Activated B cell treated with CpG ODN at 0.5 μM for 24 hours (primary cell): ENCODE measurements at places on chromosomes 6 and 20.

DNA sequence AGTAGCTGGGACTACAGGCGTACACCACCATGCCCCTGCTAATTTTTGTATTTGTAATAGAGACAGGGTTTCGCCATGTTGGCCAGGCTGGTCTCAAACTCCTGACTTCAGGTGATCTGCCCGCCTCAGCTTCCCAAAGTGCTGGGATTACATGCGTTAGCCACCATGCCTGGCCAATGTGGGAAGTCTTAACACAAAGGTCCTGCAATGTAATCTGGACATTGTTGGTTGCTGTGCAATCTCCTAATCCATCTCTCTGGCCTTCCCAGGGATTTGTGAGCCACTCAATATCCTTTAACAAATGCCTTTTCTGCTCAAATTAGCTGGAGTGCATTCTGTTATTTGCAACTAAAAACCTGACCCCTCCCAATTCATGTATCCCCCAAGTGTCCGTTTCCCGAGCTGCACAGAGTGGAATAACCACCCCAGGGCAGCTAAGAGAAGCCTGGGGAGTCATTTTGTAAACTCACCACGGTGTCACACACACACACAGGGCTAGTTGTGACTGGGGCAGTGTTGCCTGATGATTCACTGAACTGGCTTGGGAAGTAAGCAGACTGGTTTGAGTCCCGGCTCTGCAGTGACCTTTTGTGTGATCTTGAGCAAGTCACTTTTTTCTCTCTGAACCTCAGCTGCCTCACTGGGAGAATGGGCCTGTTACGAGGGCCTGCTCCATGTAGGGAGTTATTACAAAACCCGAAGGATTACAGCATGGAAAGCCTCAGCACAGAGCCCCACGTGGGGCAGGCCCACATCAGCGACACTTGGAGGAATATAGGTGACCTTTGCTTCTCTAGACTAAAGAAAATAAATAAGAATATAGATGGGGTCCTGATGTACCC, 152.3 kb downstream of the ZMYND8 start:
- no peak for DNase-seq
- H3K4me1 ChIP-seq: peaks cover 6% of the 10 kb centered on the region
- no peaks in the 10 kb centered on the region for H3K27me3 ChIP-seq

DNA sequence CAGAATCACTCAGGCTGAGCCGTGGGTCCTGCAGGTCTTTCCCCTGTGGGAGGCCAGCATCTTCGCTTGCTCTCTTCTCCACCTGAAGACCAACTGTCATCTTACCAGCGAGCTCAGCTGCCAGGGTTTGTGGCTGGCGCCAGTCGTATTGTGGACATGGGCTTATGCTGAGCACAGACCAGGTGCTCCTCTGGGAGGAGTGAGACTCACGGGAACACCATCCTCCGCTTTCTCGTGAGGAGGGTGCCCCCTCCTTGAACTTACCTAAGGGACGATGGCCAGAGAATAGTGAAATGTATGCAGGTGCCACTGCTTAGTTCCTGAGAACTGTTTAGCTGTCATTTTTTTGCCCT, 17.1 kb downstream of the WRNIP1 start:
- H3K36me3 ChIP-seq: peaks cover 86% of the 10 kb centered on the region
- no peak overlapping the region for H3K4me3 ChIP-seq
- H3K27me3 ChIP-seq: no peaks in the 10 kb centered on the region
- H3K4me1 ChIP-seq: peaks cover 2% of the 10 kb centered on the region

DNA sequence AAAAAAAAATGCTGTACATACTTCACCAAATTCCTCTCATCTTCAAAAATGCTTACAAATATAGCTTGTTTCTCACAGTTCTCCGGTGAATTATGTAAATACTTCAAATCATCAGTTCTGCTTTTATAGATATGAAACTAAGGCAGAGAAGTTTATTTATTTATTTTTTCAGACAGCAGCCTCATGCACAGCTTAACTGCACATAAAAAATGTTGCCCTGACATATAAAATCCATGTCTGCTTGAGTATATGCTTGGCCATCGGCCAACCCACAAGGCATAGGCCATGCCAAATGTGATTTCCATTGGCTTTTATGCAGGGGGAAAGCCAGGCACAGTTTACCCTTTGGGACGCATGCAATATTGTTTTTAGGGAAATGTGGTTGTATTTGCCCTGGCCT, 57.3 kb upstream of the PHACTR2 start:
- H3K27ac ChIP-seq: no peak overlapping the region
- no peaks in the 10 kb centered on the region for H3K36me3 ChIP-seq
- no peak overlapping the region for H3K4me3 ChIP-seq

DNA sequence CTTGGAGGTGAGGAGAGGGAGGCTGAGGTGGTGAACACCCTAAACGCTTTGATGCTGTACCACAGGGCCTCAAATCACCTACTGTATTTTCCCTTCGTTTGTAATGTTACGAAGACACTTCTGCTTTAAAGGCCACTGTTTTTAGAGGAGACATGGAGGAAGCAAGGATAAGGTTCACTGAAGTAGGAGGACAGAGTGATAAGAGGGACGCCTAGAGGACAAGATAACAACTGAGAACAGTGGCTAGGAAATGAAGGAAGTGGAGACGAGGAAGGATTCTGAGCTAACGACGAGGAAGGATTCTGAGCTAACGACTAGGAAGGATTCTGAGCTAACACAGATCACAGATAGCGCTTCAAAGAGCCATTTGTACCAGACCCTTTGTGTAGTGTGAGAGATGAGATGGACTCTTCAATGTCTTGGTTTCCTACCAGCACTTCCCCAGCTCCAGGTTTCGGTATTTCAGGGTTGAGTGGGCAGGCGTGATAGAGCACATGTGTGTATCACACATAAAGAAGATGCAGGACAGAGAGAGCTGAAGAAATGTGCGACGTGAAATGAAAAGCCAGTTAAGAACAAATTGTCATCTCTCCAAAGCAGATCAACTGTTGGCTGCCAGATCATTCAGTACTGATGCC, 7.5 kb downstream of the SF3B5 start:
- H3K27me3 ChIP-seq: no peaks in the 10 kb centered on the region
- DNase-seq: no peak
- no peak overlapping the region for H3K4me3 ChIP-seq
- peaks cover 9% of the 10 kb centered on the region for H3K4me1 ChIP-seq
- H3K27ac ChIP-seq: no peak overlapping the region

DNA sequence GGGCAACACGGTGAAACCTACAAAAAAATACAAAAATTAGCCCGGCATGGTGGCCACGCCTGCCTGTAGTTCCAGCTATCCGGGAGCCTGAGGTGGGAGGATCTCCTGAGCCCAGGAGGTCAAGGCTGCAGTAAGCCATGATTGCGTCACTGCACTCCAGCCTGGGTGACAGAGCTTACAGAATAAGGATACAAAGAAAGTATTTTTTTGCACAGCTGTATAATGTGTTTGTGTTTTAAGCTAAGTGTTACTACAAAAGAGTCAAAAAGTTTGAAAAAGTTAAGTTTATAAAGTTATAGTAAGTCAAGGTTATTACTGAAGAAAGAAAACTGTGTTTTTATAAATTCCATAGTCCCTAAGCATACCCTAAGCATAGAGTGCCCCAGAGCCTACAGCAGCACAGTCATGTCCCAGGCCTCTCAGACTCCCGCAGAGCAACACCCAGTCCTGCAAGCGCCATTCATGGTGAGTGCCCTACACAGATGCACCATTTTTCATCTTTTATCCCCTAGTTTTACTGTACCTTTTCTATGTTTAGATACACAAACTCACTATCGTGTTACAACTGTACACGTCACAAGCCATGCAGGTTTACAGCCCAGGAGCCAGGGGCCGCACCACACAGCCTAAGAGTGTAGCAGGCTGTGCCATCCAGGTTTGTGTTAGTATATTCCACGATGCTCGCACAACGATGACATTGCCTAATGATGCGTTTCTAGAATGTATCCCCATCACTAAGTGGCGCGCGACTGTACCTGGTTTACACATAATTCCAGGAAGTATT, 22.4 kb downstream of the TAF4 start:
- DNase-seq: no peak
- peaks cover 5% of the 10 kb centered on the region for H3K36me3 ChIP-seq
- H3K4me1 ChIP-seq: peaks cover 31% of the 10 kb centered on the region
- H3K27me3 ChIP-seq: no peaks in the 10 kb centered on the region

DNA sequence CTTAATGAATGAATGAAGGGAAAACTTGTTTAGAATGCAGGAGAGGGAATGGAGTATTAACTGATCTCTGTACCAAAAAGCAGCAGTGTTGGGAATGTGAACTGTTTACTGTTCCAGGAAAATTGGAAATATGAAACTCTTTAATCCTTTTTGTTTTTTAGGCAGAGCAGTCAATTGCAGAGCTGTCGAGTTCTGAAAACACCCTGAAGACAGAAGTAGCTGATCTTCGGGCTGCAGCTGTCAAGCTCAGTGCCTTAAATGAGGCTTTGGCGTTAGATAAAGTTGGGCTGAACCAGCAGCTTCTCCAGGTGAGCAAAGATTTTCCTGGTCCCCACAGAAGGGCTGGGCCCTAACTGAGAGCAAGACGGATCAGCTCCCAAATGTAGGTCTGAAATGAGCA, 20.9 kb downstream of the CEP250 start:
- H3K27me3 ChIP-seq: no peaks in the 10 kb centered on the region
- peaks cover 22% of the 10 kb centered on the region for H3K4me1 ChIP-seq
- H3K27ac ChIP-seq: no peak overlapping the region

DNA sequence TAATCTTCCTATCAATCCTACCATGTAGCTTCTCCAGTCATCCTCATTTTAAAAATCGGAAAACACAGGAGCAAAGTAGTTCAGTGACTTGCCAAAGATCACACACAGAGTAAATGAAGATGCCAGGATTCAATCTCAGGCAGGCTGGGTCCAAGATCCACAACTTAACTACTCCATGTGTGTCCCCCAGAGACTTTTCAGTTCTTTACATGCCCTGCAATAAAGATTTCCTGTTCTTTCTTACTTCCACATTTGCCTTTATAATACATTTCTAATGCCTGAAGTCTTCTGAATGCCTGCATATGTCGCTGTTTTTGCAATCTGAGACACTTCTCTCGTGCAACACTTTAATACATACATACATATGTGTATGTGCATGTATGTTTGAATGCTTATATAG, 121.7 kb upstream of the MARCKS start:
- no peaks in the 10 kb centered on the region for H3K36me3 ChIP-seq
- no peak overlapping the region for H3K4me3 ChIP-seq
- no peak for DNase-seq
- H3K27me3 ChIP-seq: no peaks in the 10 kb centered on the region

GRCh38 chr20:19780261-19780660, 22.2 kb downstream of the RIN2 start:
- H3K27me3 ChIP-seq: peaks cover 6% of the 10 kb centered on the region
- peaks cover 20% of the 10 kb centered on the region for H3K4me1 ChIP-seq
- no peak for DNase-seq
- no peak overlapping the region for H3K4me3 ChIP-seq

DNA sequence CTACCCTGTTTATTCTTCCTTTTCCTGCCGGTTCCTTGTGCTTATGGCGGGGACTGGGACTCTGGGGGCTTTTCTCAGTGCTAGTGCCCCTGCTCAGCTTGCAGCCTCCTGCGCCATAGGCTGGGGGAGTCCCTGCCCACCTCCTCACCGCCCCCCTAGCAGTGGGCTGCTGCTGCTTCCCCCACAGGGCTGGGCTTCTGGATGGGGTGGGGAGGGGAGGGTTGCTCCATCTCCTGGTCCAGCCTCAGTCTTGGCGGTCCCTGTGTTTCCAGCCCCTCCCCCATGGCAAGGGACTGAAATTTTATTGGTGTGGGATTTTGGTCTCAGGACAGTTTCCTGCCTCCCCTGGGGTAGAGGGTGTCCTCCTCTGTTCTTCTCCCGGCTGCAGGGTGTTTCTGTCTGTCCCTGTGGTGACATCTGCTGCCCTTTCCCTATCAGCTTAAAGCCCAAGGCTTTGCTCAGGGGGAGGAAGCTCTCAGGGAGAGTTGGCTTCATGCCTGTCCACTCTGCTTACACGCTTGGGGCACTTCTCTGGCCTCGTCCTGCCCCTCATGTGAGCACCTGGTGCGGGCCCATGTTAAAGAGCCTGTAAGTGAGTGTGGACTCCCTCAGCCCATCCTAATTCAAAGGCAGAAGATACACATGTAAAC, 100.6 kb downstream of the HIVEP1 start:
- H3K27me3 ChIP-seq: no peaks in the 10 kb centered on the region
- H3K27ac ChIP-seq: peak overlapping the region; percentile 83
- DNase-seq: no peak
- H3K36me3 ChIP-seq: peaks cover 39% of the 10 kb centered on the region

DNA sequence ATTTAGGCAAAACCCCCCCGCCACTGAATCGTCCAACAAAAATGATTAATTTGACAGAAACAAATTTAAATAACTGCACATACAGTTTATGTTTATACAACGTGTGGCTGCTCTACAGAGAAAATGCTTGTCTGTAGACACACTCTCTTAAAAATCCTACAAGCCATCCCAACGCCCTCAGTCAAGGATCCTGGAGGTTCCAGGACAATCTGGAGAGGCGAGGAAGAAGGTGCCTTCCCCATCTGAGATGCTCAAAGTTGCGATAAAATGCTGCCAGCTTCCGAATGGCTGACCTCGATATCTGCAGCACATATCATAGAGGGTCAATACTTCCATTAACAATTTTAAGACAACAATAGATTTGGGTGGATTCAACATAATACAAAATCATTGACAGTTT, 25.3 kb downstream of the ZNF217 start:
- peaks cover 16% of the 10 kb centered on the region for H3K4me1 ChIP-seq
- H3K27ac ChIP-seq: no peak overlapping the region
- no peaks in the 10 kb centered on the region for H3K27me3 ChIP-seq
- peaks cover 82% of the 10 kb centered on the region for H3K36me3 ChIP-seq

DNA sequence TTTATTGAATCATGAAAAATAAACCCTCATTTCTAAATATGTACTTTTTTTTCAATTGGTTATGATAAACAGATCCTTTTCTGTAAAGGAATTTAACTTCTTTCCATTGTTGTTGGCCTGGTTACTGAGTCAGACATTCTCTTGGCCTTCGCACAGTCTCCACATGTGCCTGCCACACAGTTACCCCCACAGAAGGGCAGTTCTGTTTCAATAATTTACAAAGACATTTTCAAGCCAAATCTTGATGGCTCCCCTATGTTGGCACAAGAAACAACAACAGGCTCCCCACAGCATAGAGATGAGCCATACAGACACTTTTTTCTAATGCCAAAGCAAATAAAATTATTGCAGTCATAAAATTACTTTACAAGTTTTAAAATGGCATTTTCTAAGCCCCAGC, 55.6 kb upstream of the BEND6 start:
- no peak overlapping the region for H3K27ac ChIP-seq
- H3K27me3 ChIP-seq: peaks cover 8% of the 10 kb centered on the region
- no peak overlapping the region for H3K4me3 ChIP-seq
- no peaks in the 10 kb centered on the region for H3K36me3 ChIP-seq

GRCh38 chr6:118488631-118489030, 59.5 kb upstream of the PLN start:
- H3K27me3 ChIP-seq: no peaks in the 10 kb centered on the region
- H3K36me3 ChIP-seq: peaks cover 72% of the 10 kb centered on the region
- no peak for DNase-seq
- no peak overlapping the region for H3K27ac ChIP-seq

- H3K27me3 ChIP-seq: no peaks in the 10 kb centered on the region
Observed at GRCh38 chr6:157645201-157645795, 177.7 kb upstream of the SNX9 start.

GRCh38 chr6:29990931-29991330, 48.6 kb downstream of the HLA-A start:
- no peak overlapping the region for H3K27ac ChIP-seq
- no peak for DNase-seq
- no peaks in the 10 kb centered on the region for H3K36me3 ChIP-seq
- peaks cover 4% of the 10 kb centered on the region for H3K4me1 ChIP-seq
- no peak overlapping the region for H3K4me3 ChIP-seq
